Stimulated activated CD4-positive, alpha-beta T cell treated with anti-CD3 and anti-CD28 coated beads, Interleukin-4, amount 100 ng/mL, for 4 hours (primary cell): ENCODE measurements at places on chromosomes 5 and 9.

GRCh38 chr5:165781738-165782137 lies 2276.3 kb downstream of the MAT2B start:
- no peak for DNase-seq

DNA sequence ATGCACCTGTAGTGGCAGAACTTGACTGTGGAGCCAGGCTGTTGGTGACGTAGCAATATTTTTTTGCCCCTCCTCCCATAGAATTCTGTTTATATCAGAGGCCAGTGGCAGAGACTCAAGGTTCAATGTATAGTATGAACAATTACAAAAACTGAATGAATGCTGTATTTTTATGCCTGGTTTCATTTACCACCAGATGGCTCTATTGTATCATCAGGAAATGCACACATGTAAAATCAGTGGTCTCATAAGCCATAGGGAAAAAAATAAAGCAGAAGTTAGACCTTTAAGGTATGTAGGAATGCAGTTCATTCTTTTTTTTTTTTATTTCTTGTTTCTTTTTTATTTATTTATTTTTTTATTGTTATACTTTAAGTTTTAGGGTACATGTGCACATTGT lies 43.6 kb downstream of the CCDC192 start:
- DNase-seq = no peak

DNA sequence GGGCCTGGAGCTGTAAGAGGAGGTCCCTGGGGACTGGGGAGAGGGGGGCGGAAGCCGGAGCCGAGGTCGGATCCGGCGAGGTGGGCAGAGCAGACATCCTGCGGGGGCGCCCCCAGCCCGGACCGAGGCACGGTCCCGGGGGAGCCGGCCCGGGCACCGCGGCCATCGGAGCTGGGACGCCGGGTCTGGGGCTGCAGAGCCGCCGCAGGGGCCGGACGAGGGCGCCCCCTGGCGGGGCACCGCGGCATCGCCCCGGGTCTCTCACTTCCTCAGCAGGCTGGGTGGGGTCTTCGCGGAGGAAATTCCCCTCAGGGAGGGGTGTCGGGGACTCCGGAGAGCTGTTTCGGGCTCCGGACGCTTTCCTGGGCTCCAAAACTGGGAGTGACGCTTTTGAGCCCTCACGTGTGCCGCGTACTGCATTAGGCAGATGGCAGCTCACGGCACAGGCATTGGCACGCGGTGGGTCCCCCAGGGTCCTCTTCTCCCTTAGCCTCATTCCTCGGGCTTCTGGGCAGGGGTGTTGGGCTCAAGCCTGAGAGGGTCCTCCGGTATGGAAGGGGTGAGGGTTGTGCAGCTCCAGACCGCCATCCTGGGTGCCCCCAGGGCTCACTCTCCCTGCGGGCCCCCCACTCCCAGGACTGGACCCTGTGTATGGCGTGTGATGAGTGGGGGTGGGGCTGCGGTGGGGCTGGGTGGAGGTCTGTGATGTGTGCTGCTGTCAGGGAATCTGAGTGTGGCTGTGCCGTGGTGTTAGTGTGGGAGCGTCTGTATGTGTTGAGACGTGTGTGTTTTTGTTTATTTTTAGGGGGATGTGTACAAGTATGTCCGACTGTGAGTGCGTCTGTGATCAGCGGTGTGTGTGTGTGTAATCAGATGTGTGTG lies 29.6 kb downstream of the LHX2 start:
- peak; percentile 48 for DNase-seq

- DNase-seq = no peak
These were observed 58.1 kb downstream of the DMRT1 start for GRCh38 chr9:899440-900184.

DNA sequence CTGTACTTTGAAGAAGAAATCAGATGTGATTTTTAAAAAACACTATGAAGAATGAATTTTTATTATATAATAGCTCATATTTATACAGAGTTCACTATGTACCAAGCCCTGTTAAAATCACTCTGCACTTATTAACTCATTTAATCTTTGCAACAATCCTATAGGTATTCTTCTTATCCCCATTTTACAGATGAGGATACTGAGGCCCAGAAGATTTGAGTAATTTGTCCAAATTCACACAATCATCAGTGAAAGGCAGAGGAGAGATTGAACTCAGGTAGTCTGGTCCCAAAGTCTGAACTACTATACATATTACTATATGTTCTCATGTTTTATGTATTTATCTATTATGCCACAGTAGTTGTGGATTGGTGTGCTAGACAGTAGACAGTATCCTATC lies 16.1 kb downstream of the PLAC8L1 start:
- DNase-seq = no peak

DNA sequence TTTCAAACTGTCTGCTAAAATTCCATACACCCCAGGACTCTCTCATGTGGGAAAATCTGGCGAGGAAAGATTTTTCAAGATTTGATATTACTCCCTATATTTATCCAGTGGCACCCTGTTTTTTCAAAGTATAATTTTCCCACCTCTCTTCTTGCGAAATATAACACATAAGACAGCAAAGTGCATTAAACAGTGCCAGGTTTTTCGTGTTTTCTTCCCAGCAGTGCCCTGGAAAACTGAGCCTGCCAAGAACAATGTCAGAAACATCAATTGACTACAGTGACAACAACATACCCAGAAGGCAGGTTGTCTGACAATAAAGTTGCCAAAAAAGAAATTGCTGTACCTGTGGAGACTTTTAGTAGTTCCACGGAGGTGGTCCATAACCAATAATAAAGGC lies 545.0 kb upstream of the ZNF608 start:
- DNase-seq = no peak

DNA sequence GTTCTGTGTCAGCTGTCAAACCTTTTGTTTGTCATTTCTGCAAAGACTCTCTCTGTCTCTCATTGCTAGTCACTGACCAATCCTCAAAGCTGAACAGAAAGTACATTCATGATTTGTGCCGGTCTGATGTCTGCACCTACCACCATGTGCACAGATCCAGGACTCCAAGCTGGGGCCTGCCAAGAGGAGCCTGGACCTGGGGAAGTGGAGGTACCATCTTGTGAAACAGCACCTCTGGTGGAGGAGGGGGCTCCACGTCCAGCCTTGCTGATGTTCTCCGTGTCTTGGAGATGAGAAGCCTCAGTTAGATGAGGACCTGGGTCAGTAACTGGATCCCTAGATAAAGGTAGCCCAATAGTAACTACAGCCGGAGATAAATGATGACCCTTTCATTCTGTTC lies 98.9 kb downstream of the TENT4A start:
- no peak for DNase-seq

DNA sequence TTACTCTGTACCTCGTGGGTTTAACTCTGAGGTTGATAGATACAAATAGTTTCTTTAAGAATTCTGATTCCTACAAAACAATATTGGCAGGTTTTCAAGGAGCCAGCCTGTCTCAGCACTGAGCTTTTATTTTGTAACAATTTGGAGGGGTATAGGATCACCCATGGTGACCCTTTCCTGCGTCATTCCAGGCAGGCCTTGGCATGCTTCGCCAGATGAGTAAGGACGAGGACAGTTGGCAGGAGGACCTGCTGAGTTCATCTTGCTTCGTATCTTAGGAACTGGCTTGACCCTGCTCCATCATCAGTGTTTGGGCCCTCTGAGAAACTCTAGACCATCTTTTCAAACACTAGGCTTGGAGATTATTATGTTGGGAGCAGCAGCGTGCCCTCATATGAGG lies 17.9 kb downstream of the ZNF462 start:
- no peak for DNase-seq

DNA sequence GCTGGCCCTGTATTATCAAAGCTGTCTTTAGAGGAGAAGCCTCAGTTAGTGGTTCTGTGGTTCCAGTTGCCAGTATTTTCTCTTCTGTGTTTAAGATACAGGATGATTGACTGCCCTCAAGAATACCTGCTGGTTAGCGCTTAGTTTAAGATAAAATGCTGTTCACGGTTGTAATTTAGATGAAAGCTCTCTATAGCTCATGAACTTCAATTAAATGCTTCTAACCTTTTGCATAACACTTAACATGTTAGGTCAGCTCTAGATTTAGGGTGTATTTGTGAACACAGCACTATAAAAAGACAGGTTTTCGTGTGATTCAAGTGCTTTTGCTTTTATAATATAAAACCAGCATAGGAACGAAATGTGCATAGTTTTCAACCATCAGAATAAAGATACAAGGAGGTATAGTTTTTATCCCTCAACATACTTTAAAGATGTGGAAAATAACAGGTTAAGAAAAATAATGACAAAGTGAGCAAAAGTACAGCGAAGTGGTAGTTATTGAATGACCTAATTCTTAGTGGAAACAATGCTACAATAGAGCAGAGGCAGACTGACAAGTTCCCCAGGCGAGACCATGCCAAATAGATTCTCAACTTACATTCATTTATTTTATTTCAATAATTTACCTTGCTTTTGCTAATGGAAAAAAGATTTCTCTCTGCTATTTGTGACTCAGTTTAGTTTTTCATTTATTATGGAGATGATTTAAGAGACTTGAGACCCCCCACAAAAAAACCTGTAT lies 602.6 kb upstream of the DMAC1 start:
- DNase-seq = no peak

GRCh38 chr5:75138689-75139088 lies 86.3 kb upstream of the GCNT4 start:
- DNase-seq = no peak

GRCh38 chr5:400282-401145 lies 42.5 kb upstream of the EXOC3 start:
- no peak for DNase-seq

DNA sequence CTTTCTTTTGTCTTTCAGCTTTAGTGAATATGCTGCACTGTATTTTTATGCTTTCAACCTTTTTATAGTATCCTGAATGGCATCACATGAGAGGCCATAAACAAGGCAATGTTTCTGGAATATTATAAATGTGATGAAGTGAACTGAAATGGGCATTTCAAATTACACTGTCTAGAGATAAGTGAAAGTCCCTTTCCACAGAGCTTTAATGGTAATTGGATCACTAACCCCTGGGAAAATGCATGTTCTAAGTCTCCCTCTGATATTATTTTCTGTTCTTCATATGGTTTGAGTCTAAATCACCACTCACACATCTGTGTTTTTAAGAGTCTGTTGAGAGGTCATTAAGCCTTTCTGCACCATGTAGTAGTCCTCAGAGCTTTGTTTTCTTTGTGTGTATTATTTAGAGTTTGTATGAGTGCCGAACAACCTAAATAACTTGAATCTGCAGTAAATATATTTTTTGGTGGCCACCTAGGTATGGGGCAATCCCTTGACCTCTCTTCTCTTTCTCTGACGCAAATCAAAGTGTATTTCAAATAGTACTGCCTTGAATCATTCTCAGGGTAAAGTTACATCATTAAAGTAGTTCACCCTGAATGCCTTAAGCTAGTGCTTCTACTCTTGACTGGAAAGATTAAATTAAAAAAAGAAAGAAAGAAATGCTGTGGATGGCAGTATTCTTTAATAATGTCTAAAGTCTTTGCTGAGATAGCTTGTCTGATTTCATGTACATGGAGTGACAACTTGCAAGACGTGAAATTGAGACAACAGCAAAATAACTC lies 1931.0 kb upstream of the CDH6 start:
- no peak for DNase-seq

- DNase-seq = no peak
These were observed 17.8 kb downstream of the ACTL7B start for GRCh38 chr9:108838017-108838416.

GRCh38 chr9:129644902-129645301 lies 3.0 kb upstream of the ASB6 start:
- DNase-seq = no peak

GRCh38 chr5:172586125-172587060 lies 54.7 kb upstream of the NEURL1B start:
- no peak for DNase-seq

GRCh38 chr5:146451411-146451810 lies 4.3 kb downstream of the TCERG1 start:
- DNase-seq = no peak

GRCh38 chr9:124853605-124854143 lies 414 bp downstream of the WDR38 start:
- DNase-seq = no peak

DNA sequence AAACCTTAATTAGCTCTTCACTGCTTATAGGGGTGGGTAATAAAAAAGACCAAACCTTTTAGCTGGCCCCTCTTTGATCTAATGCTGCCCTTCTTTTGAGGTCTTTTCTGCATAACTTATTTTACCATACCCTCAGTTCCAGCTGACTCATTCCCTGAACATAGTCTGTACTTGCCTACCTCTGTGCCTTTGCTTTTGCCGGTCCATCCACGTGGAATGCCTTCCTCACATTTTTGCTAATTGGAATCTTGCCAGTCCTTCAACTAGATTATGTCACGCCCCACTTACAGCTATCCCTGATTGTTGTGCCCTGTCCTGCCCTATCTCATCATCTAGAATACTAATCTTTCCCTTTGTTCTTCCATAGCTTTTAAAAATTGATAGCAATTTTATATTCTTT lies 44.2 kb downstream of the FAF2 start:
- DNase-seq = no peak

DNA sequence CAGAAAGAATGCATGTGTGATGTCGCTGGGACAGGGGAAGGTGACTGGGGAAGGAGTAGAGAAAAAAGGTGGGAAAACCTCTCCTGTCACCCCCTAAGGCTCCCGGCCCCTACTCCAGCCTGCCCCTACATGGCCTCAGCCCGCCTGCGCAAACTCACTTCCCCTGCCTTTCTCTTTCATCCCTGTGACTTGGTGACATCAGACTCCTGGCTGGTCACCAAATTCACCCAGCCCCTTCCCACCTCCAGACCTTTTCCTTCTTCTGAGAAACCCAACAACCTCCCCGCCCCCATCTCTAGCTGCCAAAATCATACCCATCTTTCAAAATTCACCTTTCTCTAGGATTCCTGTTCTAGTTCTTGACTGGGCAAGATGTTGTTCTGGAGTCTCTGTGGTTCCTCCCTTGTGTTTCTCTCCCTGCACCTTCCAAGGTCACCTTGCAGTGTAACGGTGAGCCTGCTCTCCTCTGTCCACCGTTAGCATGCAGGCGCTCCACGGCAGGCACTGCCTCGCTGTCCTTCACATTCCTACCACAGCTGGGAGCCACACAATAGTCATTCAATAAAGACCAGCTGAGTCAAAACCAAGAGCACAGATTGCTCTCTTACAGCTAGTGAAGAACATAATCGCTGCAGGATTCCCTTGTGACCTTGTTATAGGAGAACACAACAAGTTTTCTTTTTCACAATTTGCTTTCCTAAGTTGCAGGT lies 134.5 kb downstream of the FANCC start:
- DNase-seq = no peak
